ENCODE measurements at places on chromosomes 1 and 21. TPM values are rescaled to one million over a fixed set of nuclear protein-coding genes. Genes with fewer than 3 reads are reported as not detected.

Gene OR10J1
- total RNA-seq, result not detected

Gene SCAF4
- total RNA-seq, result 34.8 TPM

Gene ZNF648
- 1.3 TPM for total RNA-seq

Gene TNFRSF18
- not detected for total RNA-seq

Gene SAMSN1
- not detected for total RNA-seq

Gene CFAP74
- not detected for total RNA-seq

Gene DCDC2B
- total RNA-seq, result not detected

Gene SPRR1A
- 5.2 TPM for total RNA-seq

Gene PTGER3
- not detected for total RNA-seq

Gene PAQR6
- 2.8 TPM for total RNA-seq

Gene OPRD1
- total RNA-seq, result 0.17 TPM

Gene S100PBP
- total RNA-seq, result 31.2 TPM

Gene CHD5
- 0.83 TPM for total RNA-seq

Gene TCEANC2
- total RNA-seq, result 3.8 TPM

Gene FCRL6
- not detected for total RNA-seq
